ENCODE measurements at places on chromosomes 6 and 20.

DNA sequence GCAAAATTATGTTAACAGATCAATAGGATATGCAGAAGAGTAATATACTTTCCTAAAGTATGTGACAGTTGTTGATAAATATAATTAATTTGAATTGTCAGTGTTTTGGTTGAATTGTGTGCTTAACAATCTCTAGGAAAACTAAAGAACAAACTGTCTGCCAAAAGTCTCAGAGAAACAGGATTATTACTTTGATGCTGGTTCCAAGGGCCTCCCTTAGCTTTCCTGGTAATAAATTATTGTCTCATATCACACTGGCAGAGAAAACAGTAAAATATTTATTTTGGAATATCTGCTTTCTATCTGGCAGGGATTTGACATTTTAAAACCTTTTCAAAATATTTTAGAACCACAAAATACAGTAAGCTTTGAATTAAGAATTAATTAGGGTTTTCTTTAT is 40.1 kb upstream of the CARMIL1 start:
- DNase-seq, result no peak

- DNase-seq, result no peak
Measured at GRCh38 chr6:138440296-138440695, 36.3 kb downstream of the HEBP2 start.

GRCh38 chr20:35630636-35631035 is 15.0 kb downstream of the SPAG4 start:
- DNase-seq, result no peak

DNA sequence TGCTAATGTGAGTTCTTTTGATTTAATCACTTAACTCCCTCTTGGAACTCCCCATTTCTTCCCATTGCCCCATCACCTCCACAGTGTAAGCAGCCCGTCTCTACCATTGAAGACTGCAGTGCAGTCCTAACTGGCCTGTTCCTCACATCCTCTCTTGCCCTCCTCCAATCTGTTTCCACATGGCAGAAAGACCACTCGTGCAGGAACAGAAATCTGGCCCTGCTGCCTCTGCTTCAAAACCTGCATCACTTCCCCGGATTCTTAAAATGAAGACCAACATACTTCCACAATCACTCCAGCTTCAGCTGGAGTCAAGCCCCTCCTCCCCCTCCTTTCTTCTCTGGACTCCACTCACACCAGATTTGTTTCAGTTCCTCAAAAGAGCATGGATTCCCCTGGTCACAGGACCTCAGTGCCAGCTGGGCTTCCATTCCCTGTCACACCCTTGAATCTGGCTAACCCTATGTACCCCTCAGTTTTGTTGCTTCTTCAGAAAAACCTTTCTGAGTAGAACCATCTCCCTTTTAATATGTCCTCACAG is 802.3 kb downstream of the MAFB start:
- no peak for DNase-seq

GRCh38 chr6:170446841-170447560 is 106.1 kb downstream of the PSMB1 start:
- DNase-seq, result no peak

DNA sequence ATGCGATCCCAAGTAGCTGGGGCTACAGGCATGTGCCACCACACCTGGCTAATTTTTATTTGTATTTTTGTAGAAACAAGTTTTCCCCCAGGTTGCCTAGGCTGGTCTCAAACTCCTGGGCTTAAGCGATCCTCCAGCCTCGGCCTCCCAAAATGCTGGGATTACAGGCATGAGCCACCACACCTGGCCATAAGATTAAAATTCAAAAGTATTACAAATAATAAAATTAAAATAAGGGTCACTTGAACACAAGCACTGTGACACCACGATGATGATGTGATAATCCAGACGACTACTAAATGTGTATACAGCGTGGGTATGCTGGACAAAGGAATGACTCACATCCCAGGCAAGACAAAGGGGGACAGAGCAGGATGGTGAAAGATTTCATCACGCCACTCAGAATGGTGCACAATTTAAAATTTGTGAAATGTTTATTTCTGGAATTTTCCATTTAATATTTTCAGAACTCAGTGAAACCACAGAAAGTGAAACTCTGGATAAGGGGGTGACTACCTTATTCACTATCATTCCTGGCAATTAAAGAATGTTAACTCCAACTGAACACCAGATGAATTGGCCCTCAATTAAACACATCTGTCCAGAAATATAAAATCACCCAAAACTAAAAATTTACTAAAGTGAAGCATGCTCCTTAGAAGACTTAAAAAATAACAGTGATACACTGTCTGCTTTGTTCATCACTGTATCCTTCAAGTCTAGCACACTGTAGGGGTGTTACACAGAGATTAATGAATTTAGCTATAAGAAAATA is 13.1 kb downstream of the B4GALT5 start:
- no peak for DNase-seq

GRCh38 chr6:71468841-71469700 is 180.5 kb downstream of the OGFRL1 start:
- no peak for DNase-seq

DNA sequence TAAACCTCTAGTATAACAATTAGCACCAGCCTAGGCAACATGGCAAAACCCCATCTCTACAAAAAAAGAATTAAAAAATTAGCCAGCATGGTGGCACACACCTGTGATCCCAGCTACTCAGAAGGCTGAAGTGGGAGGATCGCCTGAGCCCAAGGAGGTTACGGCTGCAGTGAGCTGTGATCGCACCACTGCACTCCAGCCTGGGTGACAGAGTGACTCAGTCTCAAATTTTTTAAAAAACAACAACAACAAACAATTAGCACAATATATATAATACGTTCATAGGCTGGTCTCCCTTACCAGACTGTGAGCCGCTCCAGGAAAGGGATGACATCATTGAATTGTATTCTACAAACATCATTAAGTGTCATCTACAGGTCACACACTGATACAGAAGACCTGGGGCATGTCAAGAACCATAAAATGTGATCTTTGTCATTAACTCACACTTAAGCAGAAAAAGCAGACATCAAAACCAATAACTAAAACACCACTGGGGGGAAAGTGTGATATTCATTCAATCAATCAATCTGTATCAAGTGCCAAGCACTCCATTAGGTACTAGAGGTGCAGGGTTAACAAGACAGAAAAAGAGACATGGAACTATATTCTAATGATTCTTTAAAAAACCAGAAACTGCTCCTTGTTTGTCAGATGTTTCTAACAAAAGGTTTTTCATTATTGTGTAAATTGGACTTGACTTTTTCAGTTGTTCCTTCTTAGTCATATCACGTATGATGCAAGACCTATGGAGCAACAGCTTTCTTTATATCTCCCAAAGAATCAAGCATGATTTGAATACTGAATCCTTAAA is 17.8 kb downstream of the MAP3K5 start:
- DNase-seq, result no peak

- DNase-seq, result no peak
Measured at GRCh38 chr20:61331543-61331942, 79.5 kb downstream of the CDH4 start.

- DNase-seq, result no peak
Measured at GRCh38 chr20:18524646-18525045, 16.9 kb downstream of the SEC23B start.

DNA sequence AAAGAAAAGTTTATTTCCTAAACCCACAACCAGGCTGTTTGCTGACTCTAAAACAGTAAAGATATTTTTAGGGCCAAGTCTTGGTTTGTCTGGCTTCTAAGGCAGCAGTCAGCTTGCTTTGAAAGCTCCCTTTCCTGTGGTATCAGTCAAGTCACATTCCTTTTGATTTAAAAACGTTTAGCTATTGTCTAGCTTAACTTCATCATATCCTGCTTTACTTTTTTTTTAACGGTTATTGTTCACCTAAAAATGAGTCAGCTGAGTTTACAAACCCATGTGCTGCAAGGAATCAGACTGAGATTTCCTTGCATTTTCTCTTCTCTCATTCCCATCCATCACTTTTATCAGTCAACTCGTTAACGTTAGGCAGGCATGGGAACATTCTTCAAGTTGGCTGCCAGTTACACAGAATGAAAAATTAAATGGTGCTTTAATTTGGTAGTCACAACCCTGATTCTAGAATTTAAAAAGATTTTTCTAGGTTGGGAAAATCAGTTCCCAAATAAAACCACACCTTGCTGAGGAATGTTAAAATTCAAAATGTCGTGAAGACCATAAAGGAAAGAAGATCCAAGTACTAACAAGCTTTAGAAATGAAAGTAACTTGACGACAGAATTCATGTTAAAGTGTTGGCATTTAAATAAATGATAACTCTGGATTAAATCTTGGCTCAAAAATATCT is 45.9 kb downstream of the ELOVL5 start:
- DNase-seq, result no peak

GRCh38 chr20:49486064-49486463 is 3.6 kb upstream of the KCNB1 start:
- DNase-seq, result no peak

- DNase-seq, result no peak
Measured at GRCh38 chr6:48611332-48611731, 500.3 kb upstream of the PTCHD4 start.

- no peak for DNase-seq
Measured at GRCh38 chr20:58518387-58518786, 3.2 kb upstream of the APCDD1L start.

DNA sequence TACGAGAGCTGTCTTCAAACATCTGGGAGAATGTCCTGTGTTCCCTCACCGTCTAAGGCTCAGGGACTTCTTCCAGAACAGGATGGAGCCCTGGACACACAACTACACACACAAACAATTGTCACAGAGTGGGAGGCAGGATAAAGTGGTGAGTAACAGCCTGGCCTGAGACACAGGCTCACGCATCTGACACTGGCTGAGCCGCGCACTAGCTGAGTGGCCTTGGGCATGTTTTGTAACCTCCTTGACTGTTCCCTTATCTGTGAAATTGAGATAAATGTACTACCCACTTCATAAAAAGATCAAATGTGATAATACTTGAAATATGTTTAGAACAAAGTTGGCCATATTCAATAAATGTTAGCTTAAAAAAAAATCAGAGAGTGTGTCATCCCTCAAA is 132.4 kb upstream of the ARMC2 start:
- no peak for DNase-seq

- no peak for DNase-seq
Measured at GRCh38 chr6:38837101-38837500, 122.0 kb downstream of the DNAH8 start.

DNA sequence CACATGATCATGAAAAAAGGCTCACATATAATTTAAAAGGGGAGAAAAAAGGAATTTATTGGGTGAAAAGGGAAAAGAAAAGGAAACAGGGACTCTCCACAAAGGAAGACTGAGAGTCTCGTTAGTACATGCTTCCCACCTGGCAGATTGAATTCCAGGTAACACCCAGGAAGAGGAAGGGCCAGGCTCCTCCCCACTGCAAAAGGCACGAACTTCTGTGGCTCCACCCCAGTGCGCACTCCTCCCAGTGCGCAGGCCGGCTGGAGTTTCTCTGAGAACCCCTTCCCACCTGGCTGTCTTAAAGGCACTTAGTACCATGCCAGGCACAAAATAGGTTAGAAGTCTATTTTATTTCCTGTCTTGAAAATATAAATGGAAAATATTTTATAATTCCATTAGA is 129.8 kb downstream of the COL12A1 start:
- no peak for DNase-seq

GRCh38 chr6:97882755-97883154 is 599.7 kb upstream of the MMS22L start:
- no peak for DNase-seq

DNA sequence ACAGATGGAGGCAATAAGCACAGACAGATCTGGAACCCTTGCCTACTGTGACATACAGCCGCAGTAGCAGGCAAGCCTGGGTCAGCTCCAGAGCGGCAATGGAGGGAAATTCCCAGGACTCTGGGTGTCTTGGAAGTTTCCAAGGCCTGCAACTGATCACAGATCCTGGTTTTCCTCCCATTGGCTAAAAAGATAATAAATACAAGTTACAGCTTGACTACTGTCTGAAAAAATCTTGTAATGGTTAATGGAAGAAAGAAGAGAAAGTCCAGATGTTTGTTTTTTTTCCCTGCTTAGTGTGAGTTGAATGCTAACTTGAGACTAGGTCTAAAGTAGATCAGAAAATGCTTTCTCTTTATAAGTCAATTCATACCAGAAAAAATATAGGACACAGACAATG is 307.6 kb downstream of the ALDH8A1 start:
- no peak for DNase-seq

GRCh38 chr20:47736570-47737152 is 48.6 kb downstream of the SULF2 start:
- no peak for DNase-seq

- DNase-seq, result no peak
Measured at GRCh38 chr6:34788111-34788510, 3.8 kb upstream of the BLTP3A start.

DNA sequence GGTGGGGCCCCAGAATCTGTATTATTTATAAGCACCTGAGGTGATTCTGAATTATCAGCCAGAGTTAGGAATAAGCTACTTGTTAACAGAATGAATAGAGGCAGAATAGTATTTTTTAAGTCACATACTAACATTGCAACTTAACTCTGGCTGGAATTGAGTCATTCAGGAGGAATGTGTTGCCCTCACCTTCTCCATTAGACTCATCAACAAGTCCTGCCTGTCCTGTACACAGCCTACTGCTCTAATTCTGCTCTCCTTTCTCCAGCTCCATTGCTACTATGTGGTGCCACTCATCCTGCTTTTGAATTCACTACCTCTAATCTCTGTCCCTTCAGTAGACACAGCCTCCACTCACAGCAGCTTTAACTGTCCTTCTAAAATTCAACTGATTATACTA is 669.4 kb downstream of the DHX35 start:
- no peak for DNase-seq

DNA sequence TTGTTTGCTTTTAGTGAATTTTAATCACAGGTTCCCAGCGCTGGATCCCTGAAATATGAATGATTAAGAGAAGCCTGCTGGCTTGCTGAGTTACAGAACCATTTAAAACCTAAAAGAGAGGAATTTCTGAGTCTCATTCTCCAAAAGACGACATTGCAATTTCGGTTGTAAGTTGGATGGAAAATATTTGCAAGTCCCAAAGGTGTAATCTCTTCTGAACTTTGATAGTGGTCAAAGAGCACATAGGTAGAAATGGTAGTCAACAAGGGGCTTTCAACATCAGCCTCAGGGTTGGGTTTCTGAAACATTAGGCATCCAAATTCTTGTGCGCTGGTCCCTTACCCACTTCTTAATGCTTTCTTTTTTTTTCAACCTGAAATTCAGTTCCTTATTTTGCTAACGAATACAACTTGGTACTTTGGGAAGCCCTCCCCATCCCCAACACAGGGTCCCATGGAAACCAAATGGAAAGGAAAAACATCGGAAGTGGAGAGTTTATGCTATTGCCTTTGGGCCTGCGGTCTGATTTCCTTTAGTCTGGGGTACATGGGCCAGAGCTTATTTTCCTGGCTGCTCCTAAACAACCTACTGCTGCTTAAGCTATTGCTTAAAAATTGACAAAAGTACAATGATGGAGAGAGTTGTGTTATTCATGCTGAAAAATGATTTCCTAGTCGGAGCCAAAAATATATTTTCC is 117.0 kb upstream of the KCNK16 start:
- DNase-seq, result no peak
